AG20443 (cell line): ENCODE measurements at places on chromosomes 11 and 22.

GRCh38 chr11:64246871-64247728 lies at the start of gene PPP1R14B:
PPP1R14B (minus strand) TSS chr11:64246943; CDS start chr11:64246673, 270 bp downstream.
- peak; percentile 92 for DNase-seq

DNA sequence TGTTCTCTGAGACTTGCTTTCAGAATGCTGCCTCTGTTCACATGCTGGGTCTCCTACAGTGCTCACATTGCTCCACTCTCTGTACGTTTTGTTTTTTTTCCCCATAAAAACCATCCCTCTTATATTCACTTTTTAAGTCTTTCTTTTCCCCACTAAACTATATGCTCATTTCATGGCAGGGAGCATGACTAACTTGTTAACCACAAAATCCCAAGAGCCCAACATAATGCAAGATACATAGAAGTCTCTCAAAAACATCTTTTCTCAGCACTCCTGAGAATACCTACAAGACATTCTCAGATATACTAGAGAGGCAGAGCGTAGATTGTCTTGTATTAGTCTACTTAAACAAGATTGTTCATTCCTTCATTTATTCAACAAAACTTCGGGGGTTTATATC lies 73.3 kb downstream of the FAM76B start:
- no peak for DNase-seq

GRCh38 chr11:123899792-123900191 lies 2.2 kb upstream of the OR8D4 start:
- DNase-seq = no peak

GRCh38 chr22:43993072-43993760 lies 30.9 kb upstream of the PARVB start:
- DNase-seq = peak; percentile 84

DNA sequence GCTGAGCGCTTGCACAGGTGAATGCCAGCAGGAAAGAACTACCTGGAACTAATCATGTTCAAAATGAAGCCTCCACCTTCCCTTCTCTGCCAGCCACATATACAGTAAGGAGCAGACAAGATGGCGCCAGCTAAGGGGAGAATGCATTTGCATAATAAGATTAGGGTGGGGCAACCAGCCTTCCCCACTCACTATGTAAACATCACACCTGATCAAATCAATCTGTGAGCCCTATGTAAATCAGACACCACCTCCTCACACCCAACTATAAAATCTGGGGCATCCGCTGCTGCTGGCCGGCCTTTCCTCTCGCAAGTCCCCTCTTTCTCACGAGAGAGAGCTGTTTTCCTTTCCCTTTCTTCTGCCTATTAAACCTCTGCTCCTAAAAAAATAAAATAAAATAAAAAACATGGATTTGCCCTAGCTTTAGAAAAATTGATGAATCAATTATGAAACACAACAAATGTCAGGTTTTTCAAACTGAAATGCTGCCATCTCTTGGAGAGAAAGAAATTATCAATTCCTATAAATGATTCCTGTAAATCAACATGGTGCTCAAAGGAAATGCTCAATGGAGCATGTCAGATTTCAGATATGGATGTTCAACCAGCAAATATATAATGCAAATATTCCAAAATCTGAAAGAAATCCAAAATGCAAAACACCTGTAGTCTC lies 108.9 kb downstream of the SGSM3 start:
- DNase-seq = no peak

DNA sequence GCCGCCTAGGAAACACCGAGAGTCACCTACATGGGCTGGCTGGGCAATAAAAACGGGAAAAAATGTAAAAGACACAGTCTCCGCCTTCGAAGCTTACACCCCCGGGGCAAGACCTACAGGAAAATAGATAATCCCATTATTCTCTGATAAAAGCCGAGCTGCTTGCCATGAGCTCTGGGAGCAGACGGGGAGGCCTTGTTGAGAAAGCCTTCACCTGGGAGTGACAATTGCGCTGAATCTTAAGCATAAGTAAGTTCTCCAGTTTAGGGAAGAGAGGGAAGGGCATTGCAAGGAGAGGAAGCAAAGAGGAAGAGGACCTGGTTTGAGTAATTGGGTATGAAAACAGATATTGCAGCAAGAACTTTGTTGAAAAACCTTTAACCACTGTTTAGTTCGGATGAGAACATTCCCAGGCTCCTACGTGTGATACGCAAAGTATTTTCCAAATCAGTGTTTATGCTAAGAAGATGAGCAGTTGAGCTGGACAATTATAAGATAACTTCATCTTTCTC lies 813 bp upstream of the BTBD10 start:
- peak; percentile 27 for DNase-seq

GRCh38 chr11:78607696-78608095 lies 33.0 kb upstream of the NARS2 start:
- no peak for DNase-seq

GRCh38 chr11:121553389-121553788 lies 100.6 kb upstream of the SORL1-AS1 start:
- no peak for DNase-seq

DNA sequence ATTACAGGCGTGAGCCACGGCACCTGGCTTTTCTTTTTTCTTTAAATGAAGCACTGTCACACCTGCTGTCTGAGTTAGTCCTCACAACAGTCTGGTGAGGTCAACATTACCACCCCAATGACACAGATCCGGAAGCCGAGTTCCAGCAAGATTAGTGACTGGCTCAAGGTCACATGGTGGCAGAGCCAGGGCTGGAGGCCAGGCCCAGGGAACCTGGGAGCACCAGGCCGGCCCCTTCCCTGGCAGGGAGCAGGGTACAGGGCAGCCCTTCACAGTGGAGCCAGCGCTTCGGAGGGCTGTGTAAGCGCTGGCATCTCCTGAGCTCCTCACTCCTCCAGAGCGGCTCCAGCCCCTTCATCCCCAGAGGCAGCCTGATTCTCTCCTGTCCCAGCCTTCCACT lies 118.7 kb downstream of the ST3GAL4 start:
- no peak for DNase-seq

- DNase-seq = no peak
Observed at GRCh38 chr11:79353706-79354105, 87.1 kb downstream of the TENM4 start.

GRCh38 chr11:74442636-74443035 lies 24.7 kb downstream of the KCNE3 start:
- no peak for DNase-seq

GRCh38 chr22:48895831-48896765 lies 931.6 kb downstream of the BRD1 start:
- DNase-seq = no peak

DNA sequence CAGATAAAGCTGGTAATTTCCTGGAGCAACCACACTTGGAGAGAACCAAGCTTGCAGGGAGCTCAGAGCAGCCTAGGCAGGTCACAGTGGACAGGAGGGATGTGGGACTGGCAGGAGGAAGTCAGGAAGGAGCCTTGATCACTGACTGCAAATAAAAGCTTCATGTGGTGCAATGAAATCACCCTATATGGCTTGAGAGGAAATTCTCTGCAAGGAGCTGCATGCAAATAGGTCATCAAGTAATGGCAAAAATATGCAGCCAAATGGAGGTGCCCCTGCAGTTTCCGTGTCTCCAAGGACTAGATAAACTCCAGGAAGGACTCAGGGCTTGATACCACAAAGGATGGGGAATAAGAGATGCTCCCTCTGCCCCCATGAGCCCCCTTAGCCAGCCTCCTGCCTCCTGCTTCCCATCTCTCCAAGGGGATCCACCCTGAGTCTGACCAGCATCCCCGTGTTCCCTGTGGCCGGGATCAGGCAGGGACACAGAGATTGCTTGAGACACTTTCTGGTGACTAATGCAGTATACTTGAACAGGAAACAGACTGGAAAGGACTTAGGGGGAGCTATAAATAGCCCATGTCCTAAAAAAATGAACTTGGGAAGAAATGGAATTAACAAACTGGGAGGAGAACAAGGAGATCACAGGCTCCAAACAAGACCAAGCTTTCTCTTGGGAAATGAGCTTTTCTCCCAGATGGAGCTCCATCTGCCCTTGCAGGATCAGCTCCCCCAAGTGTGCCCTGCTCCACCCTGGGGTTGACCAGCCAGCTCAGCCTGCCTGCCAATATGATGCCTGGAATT lies 23.9 kb upstream of the MICAL2 start:
- peak; percentile 80 for DNase-seq

GRCh38 chr11:77472991-77473800 lies 698 bp downstream of the PAK1 start:
- DNase-seq = peak; percentile 39

GRCh38 chr22:23894710-23895598 lies 771 bp downstream of the MIF start:
- peak; percentile 79 for DNase-seq

- DNase-seq = no peak
Observed at GRCh38 chr22:30777587-30777986, 82.9 kb downstream of the OSBP2 start.

GRCh38 chr11:108322666-108323065 lies 99.8 kb downstream of the ATM start:
- no peak for DNase-seq

- no peak for DNase-seq
Observed at GRCh38 chr22:23898006-23898974, 4.1 kb downstream of the MIF start.

DNA sequence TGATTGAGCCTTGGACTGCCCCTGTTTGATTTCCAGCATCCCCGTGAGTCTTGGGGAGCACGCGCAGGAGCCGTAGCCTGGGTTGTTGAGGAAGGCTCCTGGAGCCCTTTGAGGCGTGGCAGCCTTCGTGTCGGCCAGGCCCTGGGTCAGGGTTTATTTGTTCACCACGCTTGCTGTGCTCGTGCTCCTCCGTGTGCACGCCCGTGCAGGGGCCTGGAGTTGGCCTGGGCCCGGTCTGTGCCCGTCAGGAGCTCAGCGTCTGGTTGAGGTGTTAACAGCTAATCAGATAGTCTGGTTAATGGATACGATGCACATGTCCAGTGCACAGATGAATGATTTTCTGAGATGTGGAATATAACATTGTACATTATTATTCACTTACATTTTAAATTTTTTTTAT lies 8.0 kb downstream of the IGHMBP2 start:
- no peak for DNase-seq

GRCh38 chr11:72426758-72427157 lies 7.6 kb downstream of the CLPB start:
- no peak for DNase-seq

DNA sequence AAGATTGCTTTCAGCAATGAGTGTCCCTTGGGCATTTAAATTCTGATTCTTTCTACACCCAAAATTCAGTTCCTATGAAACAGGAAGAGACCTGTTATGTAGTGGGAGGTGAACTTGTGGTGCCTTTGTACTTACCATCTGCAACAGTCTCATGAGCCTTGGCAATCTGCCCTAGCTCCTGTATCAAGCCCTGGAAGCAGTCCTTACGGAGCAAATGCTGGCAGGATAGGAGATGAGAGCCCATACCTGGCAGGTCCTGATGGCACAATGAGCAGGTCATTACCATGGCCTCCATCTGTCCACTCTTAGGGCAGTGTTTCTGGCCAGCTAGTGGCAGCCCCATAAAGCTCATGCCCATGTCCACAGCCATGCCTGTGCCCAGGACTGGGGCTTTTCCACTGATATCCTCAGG lies 10.8 kb downstream of the TRIM66 start:
- peak; percentile 38 for DNase-seq

DNA sequence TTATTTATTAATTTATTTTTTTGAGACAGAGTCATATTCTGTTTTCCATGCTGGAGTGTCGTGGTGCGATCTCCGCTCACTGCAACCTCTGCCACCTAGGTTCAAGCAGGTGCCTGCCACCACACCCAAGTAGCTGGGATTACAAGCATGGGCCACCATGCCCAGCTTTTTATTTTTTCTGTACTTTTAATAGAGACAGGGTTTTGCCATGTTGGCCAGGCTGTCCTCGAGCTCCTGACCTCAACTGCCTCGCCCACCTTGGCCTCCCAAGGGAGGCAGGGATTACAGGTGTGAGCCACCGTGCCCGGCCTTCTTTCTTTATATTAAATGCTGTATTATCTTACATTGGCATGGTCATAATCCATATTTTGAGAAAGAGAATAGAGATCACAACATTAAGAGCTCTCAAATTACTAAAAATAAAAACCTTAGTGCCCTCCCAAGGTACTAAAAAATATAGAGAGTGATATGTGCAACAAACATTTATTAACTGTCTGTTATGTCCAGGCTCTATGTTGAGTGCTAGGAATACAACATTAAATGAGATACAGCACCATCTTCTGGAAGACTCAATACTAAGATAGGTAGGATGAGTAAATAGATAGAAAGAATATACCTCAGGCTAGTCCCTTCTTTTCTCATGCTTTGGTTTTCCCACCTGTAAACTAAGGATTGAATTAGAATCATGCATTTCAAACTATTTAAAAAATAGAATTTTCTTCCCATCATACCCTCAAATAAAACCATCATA lies 84.1 kb downstream of the BBOX1 start:
- DNase-seq = peak; percentile 33

GRCh38 chr11:92769112-92769511 lies 200.3 kb upstream of the MTNR1B start:
- no peak for DNase-seq

- peak; percentile 72 for DNase-seq
Observed at GRCh38 chr22:49930596-49931412, 12.4 kb downstream of the CRELD2 start.

DNA sequence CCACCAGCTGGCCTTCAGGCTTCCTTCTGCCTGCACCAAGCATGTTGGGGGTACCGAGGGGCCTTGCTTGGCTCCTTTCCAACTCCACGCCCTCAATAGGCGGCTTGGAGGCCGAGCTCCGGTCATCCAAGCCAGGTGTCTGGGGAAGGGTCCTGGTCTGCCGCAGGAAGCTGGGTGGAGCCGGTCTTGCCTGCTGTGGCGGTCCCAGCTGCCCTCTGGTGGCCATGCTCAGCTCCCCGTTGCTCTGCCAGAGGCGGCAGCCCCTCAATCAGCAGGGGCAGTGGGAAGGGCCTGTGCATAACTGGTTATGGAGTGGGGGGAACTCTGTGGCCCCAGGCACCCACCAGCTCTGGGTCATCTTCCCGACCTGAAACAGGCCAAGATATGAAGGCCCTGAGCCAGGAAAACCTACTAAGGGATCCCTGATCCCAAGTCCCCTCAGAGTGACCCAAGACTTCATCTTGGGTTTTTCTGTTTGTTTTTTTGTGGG lies 3.2 kb downstream of the ARVCF start:
- peak; percentile 76 for DNase-seq

GRCh38 chr11:119721129-119722120 lies 7.6 kb downstream of the NECTIN1 start:
- DNase-seq = peak; percentile 77

DNA sequence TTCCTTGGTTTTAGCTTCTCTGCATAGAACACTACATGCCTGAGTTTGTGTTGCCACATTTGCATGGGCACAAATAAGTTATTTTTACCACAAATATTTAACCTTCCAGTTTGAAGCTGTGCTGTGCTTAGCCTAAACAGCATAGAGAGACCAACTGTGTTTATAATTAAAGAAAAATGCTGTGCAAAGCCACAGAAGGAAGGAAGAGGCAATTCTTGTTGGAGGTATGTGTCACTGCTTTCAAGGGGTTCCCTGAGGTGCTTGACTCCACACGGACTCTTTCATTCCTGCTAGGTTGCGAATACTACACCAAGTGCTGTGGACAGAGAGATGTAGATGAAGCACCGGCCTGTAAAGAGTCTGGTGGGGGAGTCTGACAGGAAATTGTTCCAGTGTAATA lies 47.6 kb upstream of the OLFML1 start:
- DNase-seq = peak; percentile 86

DNA sequence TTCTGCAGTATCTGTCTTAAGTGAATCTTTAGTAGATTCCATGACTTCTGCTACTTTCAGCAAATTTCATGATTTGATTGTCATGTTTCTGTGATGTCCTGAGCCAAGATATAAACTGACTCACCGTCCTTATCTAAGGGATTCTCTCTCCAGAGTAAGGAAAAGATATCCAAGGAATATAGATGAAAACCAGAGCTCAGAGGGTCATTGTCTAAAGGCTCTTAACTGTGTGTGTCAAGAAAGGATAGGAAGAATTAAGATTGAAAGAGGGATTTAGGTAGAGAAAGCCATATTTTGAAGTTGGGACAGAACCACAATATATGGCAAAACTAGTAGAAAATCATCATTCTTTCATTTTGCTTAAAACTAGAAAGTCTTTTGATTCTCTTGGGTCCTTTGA lies 50.7 kb downstream of the PPME1 start:
- DNase-seq = no peak
